RPMI7951 (cell line): ENCODE measurements at places on chromosomes 7 and 10. TPM values are rescaled to one million over a fixed set of nuclear protein-coding genes. Genes with fewer than 3 reads are reported as not detected.

CDH23 gene
- not detected in 2 replicates for total RNA-seq

TIMM23 gene
- total RNA-seq = 86.4 and 93.2 TPM in 2 replicates

PON3 gene
- total RNA-seq = not detected in 2 replicates

ST8SIA6 gene
- not detected in 2 replicates for total RNA-seq

SLC18A3 gene
- total RNA-seq = not detected in 2 replicates

CCDC3 gene
- total RNA-seq = 0.29 TPM in 1 of 2 replicates, not detected in the other

CTTNBP2 gene
- under 0.01 and 0.48 TPM in 2 replicates for total RNA-seq

CAV2 gene
- total RNA-seq = 74.9 and 109 TPM in 2 replicates
